ENCODE measurements at places on chromosomes 3 and 15.

GRCh38 chr15:56964182-56964581, 45.7 kb downstream of the TCF12 start:
- DNase-seq = no peak

- DNase-seq = no peak
Observed at GRCh38 chr3:141060327-141060726, 9.2 kb downstream of the SPSB4 start.

GRCh38 chr3:190517687-190518086, 3.8 kb downstream of the IL1RAP start:
- no peak for DNase-seq

DNA sequence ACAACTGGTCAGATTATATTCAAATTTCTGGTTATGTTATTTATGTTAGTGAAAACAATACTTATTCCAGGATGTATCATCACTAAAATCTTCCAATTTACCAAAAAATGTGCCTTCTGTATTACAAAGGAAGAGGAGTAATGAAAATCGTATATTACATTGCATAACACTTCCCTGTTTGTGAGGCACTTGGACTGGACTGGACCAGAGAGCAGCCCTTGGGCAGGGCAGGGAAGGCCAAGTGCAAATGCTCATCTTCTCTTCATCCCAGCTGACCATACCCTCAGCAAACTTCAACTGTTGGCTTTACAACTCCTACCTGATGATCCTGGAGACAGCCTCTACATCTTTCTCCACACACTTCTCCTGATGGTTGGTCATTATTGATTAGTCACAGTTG, 285.7 kb upstream of the MME start:
- DNase-seq = no peak

DNA sequence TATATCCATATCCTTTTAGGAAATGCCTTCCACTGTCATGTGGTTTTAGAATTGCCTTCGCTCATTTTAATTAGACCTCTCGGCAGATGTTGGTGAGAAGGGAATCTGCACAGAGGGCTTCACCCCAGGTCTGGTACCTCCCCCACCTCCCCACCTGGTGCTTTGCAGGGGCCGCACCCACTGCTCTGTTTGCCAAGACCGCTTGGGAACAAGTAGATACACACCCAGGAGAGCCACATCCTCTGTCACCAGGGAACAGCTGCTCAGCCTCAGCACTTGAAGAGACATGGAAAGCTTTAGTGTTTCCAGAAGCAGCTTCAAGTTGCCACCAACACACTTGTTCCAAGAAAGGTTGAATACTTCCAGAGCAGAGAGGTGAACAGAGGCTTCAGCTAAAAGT, 21.8 kb downstream of the LRRC31 start:
- no peak for DNase-seq

DNA sequence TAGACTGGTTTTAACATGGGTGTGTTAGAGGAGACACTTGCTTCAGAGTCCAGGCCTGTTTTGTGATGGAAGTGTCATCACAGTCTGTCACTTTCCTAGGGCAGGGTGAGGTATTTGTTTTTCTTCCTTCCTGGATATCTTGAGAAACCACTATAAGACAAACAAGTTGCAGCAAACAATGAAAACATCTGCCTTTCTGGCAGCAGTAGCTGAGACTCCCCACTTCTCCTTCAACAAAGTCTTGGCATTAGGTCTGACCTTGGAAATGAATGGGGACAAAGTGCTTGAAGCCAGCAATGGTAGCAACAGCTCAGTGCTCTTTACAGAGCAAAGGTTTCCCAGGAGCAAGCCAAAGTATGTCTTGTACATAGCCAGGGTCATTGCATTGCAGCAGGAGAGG, 64.6 kb downstream of the CD200 start:
- DNase-seq = no peak

DNA sequence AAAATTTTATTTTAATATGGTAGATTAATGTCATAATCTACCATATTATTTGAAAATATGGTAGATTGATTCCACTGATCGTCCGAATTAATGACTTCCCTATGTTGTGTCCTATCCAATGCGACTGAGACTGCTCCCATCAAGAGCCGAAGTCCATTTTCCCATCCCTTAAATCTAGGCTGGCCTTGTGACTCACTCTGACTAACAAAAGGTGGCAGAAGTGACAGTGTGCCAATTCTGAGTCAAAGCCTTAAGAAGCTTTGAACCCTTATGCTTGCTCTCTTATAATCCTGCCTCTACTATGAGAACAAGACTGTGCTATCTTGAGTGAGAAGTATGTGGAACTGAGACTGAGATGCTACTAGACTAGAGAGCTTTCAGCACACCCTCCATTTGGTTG, 387.2 kb downstream of the ROBO1 start:
- DNase-seq = no peak

GRCh38 chr15:85690561-85691231, 104.0 kb downstream of the KLHL25 start:
- DNase-seq = no peak

- DNase-seq = no peak
Observed at GRCh38 chr3:140093742-140094141, 158.8 kb downstream of the CLSTN2 start.

- DNase-seq = no peak
Observed at GRCh38 chr15:80019168-80019745, 40.2 kb upstream of the ZFAND6 start.

DNA sequence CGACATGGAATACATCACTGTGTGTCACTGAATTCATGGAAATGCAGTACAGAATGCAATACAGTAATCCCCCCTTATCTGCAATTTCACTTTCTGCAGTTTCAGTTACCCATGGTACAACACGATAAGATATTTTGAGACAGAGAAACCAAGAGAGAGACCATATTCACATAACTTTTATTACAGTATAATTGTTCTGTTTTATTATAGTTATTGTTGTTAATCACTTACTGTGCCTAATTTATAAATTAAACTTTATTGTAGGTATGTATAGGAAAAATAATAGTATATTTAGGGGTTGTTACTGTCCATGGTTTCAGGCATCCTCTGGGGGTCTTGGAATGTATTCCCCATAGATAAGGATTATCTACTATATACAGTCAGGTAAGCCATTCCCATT, 61.8 kb downstream of the MBNL1 start:
- DNase-seq = no peak

DNA sequence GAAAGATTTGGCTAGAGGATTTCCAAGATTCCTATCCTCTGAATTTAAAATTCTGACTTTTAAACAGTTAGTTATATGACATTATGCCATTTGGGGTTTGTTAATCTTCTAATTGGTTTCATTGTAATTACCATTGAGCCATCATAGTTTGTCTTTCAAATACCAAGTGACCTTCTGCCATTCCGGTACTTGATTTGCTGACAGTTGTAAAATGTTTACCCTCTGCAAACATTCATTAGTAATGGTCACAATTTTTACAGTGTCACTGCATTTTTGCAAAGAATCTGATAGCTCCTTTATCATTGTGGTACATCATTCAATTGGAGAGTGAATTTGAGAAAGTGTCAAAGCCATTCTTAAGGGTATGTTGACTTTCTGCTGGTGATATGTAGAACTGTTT, 645.0 kb upstream of the TBL1XR1 start:
- DNase-seq = no peak

DNA sequence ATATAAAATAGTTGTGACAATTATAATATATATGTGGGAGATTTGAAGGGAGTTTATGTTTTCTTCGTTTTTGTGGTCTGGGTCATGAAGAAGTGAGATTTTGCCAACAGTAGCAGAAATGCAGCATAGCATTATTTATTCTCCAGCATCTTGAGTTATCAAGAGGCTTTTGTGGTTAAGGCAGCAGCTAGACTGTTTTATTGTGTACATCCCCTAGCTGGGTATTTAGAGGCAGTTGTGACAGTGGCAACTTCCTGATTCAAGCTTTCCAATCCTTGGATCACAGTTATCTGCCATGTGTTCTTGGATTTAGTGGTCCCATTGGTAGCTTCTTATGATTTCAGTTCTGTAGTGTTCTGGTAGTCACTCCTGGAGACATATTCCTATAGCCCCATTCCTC, 29.0 kb downstream of the ARIH1 start:
- no peak for DNase-seq

DNA sequence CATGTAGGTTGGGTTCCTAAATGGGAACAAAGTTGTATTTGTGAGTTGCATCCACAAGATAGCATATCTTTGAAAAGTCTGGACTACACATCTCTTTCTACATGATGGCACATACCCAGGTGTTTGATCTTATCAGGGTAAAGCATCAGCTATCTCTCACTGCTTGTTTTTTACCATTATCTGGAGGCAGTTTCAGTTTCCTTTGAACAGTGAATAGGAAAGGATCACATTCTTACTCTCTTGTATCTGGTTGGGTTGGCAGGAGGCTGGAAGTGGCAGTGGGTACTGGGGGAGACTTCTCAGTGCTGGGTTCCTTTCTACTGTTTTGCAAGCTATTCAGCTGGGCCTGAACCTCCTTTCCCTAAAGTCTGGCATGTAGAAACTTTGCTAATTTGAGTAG, 4.1 kb downstream of the CEMIP start:
- DNase-seq = no peak

- DNase-seq = no peak
Observed at GRCh38 chr15:40871749-40872617, 2.1 kb downstream of the RHOV start.

- no peak for DNase-seq
Observed at GRCh38 chr3:113783463-113783862, 36.6 kb downstream of the ATP6V1A start.

DNA sequence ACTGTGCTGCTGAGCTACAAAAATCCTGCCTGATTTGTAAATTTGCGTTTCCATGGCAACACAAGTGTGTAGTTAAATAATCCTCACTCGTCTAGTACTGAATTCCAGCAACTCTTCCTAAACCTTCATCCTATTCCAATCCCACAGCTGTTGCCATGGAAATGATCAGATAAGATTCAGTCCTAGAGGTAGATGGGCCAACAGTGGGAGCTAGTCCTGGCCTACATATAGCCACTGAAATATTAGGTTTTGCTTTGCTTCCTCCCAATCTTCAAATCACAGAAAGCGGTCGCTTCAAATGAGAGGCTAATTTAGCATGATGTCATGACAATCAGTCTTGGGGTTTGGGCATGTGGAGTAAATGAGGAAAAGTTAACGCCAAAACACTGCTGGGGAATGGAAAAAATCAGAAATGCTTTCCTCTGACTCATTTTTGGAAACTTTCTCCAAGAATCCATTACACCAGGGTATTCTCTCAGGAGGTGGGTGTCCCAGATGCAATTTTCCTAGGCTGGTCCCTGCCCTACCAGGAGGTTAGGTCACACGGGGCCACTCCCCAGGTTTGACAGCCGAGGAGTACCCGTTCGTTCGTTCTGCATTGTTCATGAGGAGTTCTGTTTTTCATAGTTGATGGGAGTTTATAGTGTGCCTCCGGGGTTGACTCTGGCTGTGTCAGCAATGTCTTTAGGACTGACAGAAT, 159.2 kb upstream of the SLCO3A1 start:
- no peak for DNase-seq

DNA sequence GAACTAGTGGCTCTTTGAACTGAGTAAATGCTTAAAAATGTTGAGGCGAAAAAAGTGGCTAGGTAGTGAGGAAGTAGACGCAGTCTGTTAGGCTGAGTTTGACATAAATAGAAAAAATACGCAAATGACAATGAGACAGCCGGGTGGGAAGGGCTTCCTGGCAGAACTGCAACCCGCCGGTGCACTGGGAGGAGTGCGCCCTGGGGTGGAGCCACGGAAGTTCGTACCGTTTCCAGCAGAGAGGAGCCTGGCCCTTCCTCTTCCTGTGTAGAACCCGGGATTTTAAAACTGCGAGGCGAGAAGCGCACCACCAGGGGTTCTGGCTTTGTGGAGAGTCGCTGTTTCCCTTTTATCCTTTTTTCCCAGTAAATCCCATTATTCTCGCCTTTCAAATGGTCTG, 602.6 kb downstream of the PYDC2 start:
- no peak for DNase-seq

- no peak for DNase-seq
Observed at GRCh38 chr15:47360305-47360704, 357.0 kb upstream of the SEMA6D start.

GRCh38 chr3:50515565-50516439, 12.4 kb upstream of the CACNA2D2 start:
- DNase-seq = no peak

DNA sequence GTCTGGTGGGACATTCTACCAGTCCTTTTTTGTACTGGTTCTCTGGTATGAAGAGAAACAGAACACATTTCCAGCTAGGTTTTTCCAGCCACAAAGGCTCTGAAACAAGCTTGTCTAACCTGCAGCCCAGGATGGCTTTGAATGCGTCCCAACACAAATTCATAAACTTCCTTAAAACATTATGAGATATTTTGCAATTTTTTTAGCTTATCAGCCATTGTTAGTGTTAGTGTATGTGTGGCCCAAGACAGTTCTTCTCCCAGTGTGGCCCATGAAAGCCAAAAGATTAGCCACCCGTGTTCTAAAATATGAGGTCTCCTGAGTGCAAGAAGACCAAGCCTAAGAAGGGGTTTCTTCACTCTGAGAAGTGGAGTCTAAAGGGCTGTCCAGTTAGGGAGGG, 18.4 kb upstream of the TIMP4 start:
- DNase-seq = no peak

DNA sequence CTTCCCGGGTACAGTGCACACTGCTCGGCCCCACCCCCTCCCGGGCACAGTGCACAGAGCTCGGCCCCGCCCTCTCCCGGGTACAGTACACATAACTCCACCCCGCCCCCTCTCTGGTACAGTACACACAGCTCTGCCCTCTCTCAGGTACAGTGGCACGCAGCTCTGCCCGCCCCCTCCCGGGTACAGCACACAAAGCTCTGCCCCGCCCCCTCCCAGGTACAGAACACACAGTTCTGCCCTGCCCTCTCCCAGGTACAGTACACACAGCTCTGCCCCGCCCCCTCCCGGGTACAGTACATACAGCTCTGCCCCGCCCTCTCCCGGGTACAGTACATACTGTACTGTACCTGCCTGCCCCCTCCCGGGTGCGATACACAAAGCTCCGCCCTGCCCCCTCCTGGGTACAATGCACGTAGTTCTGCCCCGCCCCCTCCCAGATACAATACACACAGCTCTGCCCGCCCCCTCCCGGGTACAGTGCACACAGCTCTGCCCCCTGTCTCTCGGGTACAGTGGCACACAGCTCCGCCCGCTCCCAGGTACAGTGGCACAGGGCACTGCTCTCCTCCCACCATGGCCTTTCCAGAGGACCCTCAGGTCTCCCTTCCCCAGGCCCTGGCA, 16.4 kb upstream of the PRR20G start:
- no peak for DNase-seq

DNA sequence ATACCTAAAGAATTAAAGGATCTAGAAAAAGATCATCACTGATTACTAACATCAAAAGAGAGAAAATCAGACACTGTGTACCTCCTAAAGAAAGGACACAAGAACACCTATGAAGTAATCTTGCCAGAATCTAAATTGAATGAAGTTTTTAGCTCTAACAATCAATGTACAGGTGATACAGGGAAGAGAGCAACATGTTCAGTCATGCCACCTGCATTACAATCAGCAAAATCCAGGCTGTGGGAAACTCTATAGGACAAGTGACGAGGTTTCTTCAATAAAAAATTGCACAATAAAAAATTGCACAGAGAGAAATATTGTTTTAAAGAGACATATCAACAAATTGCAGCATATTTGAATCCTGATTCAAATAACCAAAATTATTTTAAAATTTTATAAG, 93.3 kb downstream of the SEMA5B start:
- DNase-seq = no peak

Data from cortex of kidney (tissue), 1 donor.